ENCODE measurements at places on chromosomes 1 and 21.
A peak's percentile ranks its signal among the peaks of the same experiment; 100 is the strongest.

GRCh38 chr1:3902571-3903091 is 2.6 kb upstream of the C1orf174 start:
- DNase-seq = no peak

- DNase-seq = peak; percentile 27
Observed at GRCh38 chr1:219155135-219155534, 18.5 kb upstream of the LYPLAL1 start.

DNA sequence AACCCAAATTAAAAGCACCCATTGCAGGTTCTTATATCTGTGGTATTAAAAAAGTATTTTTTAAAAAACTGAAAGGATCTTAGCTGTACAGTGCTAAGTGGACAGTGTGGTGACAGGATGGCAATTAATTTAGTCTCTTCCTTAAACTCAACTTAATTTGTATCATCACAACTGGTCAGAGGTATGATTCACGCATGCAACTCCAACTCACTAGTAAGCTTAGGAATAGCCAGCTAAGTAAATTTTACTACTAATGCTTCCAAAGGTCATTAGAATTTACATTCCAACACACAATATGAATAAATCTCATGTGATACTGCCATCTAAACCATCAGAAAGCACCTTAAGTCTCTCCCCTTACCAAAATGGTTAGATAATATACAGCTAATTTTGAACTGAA is 35.4 kb downstream of the ENAH start:
- no peak for DNase-seq

DNA sequence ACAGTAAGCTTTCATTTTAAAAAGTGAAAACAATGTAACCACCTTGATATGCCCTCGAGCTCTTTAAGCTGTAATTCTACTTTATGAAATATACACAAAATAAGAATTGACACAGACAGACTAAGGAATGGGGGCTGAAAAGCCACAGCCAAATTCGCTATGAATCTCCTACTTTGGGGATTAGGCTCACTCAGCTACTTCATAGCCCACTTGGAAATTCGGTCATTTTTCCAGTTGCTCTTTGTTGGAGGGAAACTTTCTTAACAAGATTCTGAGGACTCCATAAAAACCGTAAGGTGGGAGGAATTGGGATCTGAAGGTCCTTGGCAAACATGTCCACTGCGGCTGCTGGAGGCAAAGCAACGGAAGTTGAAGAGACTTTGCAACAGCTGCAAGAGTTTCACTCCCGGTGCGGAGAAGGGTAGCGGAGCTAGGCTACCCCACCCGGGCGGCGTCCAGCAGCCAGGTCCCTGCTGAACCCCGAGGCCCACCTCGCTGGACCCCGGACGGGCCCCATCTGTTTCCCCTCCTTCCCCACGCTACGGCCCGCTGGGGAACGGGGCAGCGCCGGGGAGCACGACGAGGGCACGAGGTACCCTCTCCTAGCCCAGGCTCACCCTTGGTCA is 634 bp downstream of the MYCBP start:
- no peak for DNase-seq

DNA sequence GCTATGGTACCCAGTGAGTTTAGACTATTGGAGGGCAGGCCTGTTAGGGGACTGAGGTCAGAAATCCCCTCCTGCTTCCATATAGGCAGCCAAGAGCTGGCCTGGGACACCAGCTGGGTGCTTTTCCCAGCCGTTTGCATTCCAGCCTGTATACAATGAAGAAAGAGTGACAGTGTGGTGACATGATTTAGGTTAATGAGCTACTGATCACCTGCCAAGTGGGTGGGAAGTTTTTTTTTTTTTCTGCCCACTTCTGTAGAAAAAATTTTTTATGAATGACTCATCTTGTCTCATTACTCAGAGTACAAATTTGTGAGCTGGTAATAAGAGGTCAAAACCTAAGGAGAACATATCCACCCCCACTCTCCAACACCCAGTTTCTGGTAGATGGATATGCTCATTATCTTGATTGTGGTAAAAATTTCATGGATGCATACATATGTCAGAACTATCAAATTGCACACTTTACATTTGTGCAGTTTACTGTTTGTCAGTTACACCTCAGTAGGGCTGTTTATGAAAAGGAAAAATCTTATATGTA is 16.4 kb upstream of the CGN start:
- peak; percentile 58 for DNase-seq

DNA sequence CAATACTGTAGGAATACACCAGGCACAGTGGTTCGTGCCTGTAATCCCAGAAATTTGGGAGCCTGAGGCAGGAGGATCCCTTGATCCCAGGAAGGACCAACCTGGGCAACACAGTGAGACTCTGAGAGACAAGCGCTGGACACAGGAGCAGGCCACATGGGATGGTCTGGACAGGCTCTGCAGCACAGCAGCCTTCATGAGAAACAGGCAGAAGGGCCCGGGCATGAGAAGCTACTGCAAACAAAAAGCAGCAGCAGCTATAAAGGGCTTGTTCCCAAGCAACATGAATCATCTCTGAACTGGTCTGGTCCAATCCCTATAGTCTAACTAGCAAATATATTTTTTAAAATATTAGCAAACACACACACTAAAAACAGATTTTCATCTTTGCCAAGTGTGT is 35.5 kb upstream of the SLAMF9 start:
- no peak for DNase-seq

DNA sequence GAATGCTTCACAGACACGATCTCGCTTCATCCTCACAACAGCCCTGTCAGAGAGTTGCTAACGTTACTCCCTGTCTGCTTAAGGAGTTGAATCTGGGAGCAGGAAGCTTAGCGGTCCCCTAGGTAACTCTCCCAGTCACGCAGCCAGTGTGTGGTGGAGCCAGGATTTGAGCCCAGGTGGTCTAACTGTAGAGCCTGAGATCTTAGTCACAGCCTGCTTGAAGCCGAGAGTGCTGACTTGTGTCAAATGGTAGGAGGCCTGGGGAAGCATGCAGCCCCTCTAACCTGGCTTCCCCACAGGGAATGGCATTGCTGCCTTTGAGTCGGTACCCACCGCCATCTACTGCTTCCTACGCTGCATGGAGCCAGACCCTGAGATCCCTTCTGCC is 4.1 kb downstream of the ADPRS start:
- no peak for DNase-seq

GRCh38 chr1:24893431-24893830 is 36.6 kb downstream of the RUNX3 start:
- no peak for DNase-seq

DNA sequence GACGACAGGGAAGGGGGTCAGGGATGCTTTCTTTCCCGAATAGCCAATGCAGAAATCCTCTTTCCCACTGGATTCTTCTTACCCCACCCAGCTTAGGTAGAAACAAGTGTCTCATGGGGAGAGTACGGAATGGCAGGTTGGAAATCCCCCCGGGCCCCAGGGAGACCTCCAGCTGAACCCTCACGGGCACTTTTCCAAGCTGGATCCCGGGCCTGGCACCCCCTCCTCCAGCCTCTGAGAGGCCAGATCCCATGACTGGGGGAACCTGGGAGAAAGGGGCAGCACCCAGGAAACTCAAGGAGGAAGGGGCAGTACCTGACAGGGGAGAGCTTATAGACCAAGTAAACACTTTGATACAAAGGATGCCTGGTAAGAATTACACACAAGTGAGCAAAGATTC is 1.3 kb downstream of the PKP1 start:
- no peak for DNase-seq
